ENCODE measurements at places on chromosomes 11 and 22.

DNA sequence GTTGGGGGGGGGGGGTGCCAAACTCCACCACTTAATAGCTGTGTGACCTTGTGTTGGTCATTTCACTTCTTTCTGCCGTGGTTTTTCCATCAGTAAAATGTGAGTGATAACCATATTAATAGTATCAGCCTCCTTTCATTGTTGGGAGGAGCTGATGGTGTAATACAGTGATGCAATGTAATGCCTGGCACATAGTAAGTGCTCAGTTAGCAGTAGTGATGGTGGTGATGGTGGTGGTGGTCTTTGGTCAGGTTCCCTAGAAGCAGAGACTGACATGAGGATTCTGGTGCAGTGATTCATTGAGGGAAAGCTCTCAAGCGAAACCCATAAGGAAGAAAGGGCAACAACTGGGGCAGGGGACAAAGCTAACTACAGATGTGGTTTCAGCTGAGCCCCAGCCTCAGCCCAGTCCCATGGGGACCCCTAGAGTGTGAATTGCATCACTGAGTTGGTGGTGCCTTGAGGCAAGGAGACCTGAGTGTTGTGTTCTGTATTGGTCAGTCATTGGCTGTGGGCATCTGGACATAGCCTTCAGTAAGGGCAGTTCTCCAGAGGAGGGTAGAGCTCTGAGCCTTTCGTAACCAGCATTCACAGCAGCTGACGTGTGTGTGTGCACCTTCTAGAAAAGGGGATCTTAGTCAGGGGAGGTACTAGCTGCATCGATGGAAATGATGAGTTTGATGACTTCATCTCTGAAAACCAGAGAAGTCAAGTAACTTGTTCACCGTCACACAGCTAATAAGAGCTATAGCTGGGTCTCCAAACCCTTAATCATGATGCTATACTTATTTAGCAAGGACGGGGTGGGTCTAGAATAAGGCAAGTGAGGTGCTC lies 93.6 kb upstream of the CRYBB3 start:
- DNase-seq, result no peak

DNA sequence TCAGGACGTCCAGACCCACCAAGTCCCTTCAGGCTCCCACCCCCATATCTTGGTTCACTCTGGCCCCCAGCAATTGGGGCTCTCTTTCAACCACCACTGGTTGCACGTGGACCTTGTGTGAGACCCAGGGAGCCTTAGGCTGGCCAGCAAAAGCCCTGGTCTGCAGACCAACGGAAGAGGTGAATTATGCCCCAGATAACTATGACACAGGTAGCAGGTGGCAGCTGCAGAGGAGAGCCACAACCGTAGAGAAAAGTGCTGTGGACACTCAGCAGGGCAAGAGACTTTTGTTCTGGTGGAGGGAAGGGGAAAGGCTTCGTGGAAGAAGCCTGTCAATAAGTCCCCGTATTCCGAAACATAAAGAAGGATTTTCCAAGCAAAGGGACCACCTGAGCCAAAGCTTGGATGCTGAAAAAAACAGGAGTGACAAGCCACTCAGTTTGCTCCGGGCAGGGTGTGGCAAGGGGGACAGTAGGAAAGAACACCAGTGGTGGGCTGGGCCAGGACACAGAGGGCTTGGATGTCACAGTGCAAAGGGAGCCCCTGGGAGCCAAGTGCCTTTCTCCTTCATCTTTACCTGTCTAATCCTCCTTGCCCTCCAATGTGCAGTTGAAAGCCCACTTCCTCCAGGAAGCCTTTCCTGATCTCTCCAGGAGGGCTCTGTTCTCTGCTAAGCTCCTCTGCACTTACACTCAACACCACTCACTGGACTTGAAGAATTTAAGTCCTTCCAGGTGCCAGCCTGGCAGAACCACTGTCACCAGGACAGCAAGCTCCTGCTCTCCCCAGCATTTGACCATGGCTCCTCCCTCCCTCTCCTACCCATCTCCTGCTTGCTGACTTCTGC lies 264.7 kb downstream of the BUD13 start:
- no peak for DNase-seq

DNA sequence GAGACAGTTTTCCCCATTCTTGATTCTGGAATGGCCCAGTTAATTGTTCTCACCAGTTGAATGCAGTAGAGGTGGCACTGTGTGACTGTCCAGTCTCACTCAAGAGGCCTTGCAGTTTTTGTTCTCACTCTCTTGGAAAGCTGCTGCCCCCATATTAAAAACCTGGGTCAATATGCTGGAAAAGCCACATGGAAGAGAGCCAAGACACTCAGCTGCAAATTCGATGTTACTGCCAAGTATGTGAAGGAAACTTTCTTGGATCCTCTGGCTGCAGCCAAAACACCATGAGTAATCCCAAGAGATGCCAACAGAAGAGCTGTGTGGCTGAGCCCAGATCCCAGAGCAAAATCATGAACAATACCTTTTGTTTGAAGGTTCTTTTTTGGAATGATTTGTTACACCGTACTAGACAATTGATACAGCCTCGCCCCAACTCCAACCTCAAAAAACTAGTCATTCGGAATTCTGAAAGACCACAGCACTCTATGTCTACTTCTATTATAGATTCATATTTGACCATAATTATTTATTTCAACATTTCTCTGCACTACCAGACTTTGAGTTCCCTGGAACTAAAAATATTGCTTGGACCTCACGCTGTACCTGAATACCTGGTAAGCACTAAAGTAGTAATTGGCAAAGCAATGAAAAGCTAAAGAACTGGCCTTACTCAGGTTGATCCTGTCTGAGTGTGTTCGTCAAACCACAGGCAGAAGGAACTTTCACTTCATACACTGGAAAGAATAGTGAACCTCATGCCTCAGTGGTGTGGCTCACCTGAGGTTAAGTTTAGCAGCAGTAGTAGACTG lies 378.8 kb downstream of the ETS1 start:
- no peak for DNase-seq

GRCh38 chr11:17846852-17847453 lies 112.4 kb downstream of the KCNC1 start:
- no peak for DNase-seq

GRCh38 chr11:32332990-32333319 lies 102.4 kb downstream of the WT1 start:
- no peak for DNase-seq

GRCh38 chr11:110873975-110874374 lies 161.7 kb upstream of the ARHGAP20 start:
- no peak for DNase-seq

Data from activated naive CD4-positive, alpha-beta T cell treated with anti-CD3 and anti-CD28 coated beads, Interleukin-2, amount 50 U/mL, for 16 hours (primary cell).